ENCODE measurements at places on chromosomes 5 and 9.

DNA sequence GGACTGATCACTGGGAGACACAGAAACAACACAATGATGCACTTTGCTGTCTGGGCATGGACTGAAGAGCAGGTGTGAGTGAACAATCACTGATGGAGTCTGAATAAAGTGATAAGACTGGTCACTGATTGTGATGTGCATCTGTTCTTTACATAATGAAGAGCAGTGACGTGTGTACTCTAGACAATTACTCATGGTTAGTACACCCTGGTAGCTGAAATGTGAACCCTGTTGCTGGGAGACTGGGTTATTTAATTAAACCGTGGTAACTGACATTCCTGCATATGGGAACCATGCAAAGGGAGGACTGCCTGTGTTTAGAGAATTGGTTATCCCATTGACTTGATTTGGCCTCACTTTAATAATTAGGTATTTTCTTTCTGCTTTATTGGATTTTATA is 202.9 kb downstream of the NR2F1-AS1 start:
- DNase-seq: peak; percentile 33

DNA sequence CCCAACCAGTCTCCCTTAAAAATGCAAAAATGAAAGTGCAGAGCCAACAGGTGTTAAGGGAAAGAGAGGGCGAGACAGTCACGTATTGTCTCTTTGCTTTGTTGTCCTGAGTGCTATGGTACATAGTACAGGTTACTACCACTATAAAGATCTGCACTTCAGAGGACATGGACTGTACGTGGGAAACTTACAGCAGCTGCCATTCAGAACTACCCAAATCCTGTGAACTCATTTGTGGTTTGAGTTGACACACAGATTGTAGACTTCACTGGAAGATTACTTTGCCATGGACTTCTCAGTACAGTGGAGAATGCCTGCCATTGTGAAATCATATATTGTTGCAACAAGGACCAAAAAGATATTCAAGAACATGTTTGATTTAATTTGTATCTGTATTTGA is 34.8 kb downstream of the FBXO38 start:
- no peak for DNase-seq

DNA sequence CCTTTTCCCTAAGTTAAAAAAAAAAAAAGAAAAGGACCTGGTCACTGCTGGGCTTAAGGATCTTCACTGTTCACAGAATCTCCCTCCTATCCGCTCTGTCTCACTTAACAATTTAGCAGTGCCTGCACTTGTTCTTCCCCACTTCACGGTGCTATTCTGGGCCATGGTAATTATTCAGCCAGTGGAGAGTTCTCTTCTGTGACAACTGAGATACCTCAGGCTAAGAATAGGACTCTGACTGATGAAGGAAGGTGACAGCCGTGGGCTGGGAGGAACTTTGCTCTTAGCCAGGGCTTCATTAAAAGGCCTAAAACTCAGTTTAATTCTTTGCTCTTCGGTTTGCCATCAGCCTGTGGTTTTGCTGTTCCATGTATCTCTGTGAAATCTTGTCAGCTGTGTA is 51.9 kb upstream of the ENTREP1 start:
- DNase-seq: no peak

GRCh38 chr9:70557661-70558369 is 143.4 kb upstream of the KLF9 start:
- no peak for DNase-seq

DNA sequence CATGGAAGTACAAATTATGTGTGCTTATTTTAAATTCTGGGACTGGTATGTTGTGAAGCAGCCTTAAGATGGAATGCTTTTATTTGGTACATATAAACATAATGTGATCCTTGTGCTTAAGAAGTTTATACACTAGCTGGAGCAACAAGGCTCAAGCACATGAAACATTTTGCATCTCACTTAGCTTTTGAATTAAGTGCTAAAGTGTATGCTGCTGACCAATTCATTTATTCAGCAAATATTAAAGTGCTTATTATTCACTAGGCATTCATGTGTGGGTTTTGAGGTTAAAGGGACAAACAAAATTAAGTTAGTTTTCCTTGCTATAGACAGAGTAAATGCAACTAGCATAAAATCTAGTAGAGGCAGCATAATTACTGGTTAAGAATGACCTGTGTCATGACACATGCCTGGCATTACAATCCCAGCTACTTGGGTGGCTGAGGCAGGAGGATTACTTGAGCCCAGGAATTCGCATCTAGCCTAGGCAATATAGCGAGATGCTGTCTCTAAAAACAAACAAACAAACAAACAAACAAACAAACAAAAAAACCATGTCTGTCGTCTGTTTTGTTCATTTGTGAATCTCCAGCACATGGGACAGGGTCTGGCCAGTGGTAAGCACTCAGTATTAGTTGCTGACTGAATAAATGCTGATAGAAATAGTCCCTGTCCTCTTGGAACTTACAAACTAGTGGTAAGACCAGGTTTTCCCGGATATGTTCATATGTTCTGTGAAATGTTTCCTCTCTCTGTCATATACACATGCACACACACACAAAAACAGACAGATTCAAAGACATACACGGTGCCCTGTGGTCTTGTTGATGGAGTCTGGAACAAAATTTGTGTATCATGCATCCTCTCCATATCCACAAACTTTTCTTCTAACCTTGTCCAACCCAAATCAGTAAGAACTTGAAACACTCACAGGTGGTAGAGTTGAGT is 41.9 kb upstream of the TNFAIP8 start:
- DNase-seq: no peak

DNA sequence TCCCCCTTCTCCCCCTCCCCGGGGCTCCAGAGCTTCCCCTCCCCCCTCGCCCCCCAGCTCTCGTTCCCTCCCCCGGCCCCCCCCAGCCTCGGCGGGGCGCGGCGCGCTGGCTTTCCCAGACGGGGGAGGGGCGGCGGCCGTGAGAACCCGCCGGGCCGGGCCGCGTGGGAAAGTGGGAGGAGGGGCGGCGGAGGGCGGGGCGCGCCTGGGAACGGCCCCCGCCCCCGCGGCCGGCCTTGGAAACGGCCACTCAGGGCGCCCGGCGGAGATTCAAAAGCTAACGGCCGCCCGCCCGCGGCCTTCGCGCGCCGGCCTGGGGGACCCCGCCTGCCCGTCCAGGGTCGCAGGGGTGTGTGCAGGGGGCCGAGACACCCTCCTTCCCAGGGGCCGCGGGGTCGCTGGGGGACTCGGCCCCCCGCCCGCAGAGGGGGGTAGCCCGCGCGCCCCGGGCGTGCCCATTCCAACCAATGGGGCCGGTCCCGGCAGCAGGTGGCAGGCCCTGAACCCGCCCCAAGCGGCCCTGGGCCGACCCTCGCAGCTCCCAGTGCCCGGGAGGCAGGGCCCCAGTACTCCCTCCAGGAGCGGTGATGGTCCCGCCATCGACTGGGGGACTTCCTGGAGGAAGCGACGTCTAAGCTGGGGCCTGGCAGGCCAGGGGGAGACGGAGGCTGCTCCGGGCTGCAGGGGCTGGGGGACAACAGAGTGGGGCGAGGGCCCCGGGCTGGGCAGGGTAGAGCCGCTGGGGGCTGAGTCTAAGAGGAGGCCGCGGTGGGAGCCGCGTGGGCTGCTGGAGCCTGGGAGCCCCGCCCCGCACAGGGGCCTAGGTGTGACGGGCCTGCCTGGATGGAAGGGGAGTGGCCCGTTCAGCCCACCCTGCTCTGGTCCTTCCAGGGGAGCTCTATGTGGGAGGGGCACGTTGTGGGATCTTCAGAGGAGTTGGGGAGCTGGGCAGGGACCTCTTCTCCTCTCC is 14.2 kb upstream of the NRARP start:
- peak; percentile 74 for DNase-seq
